ENCODE measurements at places on chromosomes 4 and X. TPM values are rescaled to one million over a fixed set of nuclear protein-coding genes. Genes with fewer than 3 reads are reported as not detected.

Gene GCNA
- 1.5 TPM for polyA plus RNA-seq

Gene NR3C2
- polyA plus RNA-seq = 3.6 TPM

- H3K4me1 ChIP-seq = no peaks in the 10 kb centered on the region
- no peak for DNase-seq
- no peaks in the 10 kb centered on the region for H3K36me3 ChIP-seq
- H3K27me3 ChIP-seq = no peaks in the 10 kb centered on the region
- no peak overlapping the region for H3K27ac ChIP-seq
Measured at GRCh38 chrX:23888887-23889501, 18.7 kb downstream of the APOO start.

GRCh38 chrX:138504273-138504672 lies 207.2 kb downstream of the FGF13 start:
- H3K36me3 ChIP-seq = no peaks in the 10 kb centered on the region
- no peaks in the 10 kb centered on the region for H3K27me3 ChIP-seq
- no peaks in the 10 kb centered on the region for H3K4me1 ChIP-seq
- no peak overlapping the region for H3K27ac ChIP-seq

DNA sequence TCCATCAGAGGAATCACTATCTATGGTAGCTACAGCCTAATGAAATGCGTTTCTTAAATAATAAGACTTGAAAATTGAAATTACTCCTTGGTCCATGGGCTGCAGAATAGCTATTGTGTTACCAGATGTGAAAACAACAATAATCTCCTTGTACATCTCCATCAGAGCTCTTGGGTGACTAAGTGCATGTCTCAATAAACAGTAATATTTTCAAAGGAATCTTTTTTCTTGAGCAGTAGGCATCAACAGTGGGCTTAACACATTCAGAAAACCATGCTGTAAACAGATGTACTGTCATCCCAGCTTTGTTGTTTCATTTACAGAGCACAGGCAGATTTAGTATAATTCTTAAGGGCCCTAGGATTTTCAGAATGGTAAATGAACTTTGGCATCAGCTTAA lies 67.3 kb downstream of the GLUD2 start:
- no peak for DNase-seq
- no peak overlapping the region for H3K4me3 ChIP-seq
- no peaks in the 10 kb centered on the region for H3K36me3 ChIP-seq
- no peaks in the 10 kb centered on the region for H3K27me3 ChIP-seq
- H3K27ac ChIP-seq = no peak overlapping the region
- no peaks in the 10 kb centered on the region for H3K4me1 ChIP-seq

DNA sequence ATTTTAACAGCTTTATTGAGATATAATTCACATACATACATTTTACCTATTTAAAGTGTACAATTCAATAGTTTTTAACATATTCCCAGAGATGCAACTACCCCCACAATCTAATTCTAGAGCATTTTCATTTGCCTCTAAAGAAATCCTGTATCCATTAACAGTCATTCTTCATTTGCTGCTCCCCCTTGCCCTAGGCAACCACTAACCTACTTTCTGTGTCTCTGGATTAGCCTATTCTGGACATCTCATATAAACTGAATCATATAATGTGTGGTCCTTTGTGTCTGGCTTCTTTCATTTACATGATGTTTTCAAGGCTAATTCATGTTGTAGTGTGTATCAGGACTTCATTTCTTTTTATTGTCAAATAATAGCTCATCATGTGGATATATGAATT lies 105.1 kb upstream of the GRPR start:
- DNase-seq = no peak
- no peaks in the 10 kb centered on the region for H3K4me1 ChIP-seq
- H3K36me3 ChIP-seq = no peaks in the 10 kb centered on the region
- H3K4me3 ChIP-seq = no peak overlapping the region
- H3K27ac ChIP-seq = no peak overlapping the region

GRCh38 chr4:128335541-128335940 lies 47.9 kb upstream of the PGRMC2 start:
- no peaks in the 10 kb centered on the region for H3K27me3 ChIP-seq
- DNase-seq = no peak
- no peak overlapping the region for H3K4me3 ChIP-seq
- H3K27ac ChIP-seq = no peak overlapping the region

GRCh38 chr4:138898282-138898681 lies 117.3 kb upstream of the NOCT start:
- H3K4me3 ChIP-seq = no peak overlapping the region
- no peaks in the 10 kb centered on the region for H3K36me3 ChIP-seq
- no peak for DNase-seq
- no peaks in the 10 kb centered on the region for H3K4me1 ChIP-seq

DNA sequence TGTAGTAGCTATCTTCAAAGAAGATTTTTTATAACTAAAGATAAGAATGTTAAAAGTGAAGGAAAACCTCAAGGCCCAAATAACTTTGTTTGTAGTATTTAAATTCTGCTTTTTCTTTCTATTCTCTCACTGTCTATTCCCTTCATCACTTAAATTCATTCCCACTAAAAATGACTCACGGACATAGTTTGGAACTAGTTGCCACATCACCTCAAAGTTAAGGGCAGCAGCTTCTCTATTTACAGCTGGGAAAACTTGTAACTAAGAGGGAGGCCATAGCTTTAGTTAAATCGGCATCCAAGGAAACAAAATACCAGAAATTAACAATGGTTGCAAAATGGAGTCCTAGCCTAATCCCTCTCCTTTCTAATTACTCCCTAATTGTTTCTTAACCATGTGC lies 325.4 kb upstream of the MAGEB2 start:
- no peaks in the 10 kb centered on the region for H3K27me3 ChIP-seq
- no peak overlapping the region for H3K4me3 ChIP-seq
- H3K27ac ChIP-seq = no peak overlapping the region

- H3K36me3 ChIP-seq = peaks cover 5% of the 10 kb centered on the region
- H3K4me3 ChIP-seq = peak overlapping the region; percentile 49
- H3K27ac ChIP-seq = peak overlapping the region; percentile 79
Measured at GRCh38 chrX:150899191-150899757, 806 bp upstream of the CD99L2 start.
